ENCODE measurements at places on chromosomes 4 and X.

DNA sequence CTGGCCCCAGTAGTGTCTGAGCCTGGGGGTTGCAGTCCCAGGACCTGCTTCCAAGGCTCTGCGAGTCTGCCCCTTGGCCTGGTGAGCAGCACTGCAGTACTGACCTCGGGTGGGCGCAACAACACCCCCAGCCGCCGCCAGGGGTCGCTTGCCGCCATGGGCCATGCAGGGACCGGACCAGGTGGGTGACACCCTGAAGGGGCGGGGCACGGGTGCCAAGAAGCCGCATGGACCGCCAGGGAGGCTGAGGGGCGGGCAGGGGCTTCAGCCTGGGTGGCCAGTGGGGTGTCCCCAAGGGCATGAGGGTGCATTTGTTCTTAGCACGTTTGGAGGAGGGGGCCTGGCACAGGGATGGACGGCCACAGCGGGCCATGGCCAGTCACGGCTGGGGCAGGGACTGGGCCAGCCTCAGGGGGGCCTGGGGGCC, 25.0 kb downstream of the TACC3 start:
- DNase-seq, result peak; percentile 57

DNA sequence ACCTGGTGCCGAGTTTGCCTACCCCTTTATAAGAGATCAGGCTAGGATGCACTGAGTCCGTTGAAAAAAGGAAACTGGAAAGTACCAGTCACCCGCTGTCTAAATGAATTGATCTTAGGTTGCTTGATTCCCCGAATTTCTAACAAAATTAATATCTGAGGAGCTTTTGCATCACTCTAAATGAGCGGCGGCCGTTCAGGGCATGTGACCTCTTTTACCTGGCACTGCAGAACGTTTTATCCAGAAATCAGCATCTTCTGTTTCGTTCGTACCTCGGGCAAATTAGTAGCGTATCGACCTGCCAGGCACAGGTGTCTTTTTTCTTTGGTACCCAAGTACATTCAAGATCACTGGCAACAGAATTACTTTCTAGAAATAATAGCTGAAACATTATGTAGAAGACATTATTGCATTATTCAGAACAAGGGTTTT, 876 bp downstream of the KLHL2 start:
- DNase-seq, result no peak

- no peak for DNase-seq
These were observed 49.2 kb downstream of the FGFRL1 start for GRCh38 chr4:1060621-1061020.

DNA sequence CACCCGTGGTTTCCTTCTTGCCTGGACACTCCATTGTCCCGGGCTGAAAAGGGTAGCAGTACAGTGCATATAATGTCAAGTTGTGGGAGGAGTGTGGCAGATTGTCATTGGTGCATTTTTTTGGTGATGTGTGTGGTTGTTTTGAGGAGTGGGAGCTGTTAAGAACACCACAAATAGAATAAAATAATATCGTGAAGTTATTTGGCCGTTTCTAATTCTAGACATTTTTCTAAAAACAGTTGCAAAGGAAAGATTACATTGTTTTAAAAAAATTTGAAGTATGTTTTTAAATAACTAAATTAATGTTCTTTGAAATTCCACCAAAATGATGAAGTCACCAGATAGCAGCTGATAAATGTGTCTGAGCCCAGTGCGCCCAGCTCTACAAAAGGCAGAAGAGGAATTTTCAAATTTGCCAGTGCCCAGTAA, 1.3 kb downstream of the PKD2 start:
- no peak for DNase-seq

DNA sequence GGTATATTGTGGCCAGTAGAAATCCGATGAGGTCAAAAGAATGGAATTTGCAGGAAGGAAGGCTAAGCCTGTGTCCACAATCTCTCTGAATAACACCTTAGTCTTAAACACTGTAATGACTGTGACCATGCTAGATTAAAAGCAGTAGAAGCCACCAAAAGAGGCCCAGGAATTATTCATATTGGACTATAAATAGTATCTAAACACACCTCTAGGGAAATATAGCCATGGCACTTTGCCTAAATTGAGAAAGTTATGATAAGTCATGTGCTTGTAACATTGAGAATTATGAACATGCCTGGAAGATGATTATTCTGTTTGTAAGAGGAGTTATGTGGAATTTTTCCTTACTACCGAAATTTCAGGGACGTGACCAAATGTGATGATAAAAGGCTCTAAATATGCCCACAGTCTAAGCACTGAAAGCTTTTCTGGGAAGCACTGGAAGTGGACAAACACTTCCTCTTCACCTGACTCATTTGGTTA, 298.5 kb downstream of the KCTD8 start:
- DNase-seq, result no peak

DNA sequence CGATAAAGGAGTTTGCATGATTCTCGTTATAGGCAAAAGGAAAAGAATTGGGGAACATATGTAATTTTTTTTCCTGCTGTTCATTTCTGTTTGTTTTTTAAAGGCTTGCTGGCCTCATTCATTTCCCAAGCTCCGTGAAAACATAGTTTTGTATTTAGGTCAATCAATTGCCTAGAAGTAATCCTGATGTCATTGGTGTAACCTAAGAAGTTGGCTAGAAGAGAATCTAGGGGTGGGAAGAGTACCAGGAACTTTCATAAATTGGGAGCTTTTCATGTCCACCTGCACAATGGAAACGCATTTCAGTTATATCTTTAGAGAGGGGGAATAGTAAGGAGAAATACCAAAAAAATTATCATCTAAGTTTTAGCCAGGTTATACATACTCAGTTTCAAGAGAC, 3.8 kb downstream of the RAPGEF2 start:
- no peak for DNase-seq

GRCh38 chr4:40193578-40193977, 3.3 kb upstream of the RHOH start:
- DNase-seq, result no peak

DNA sequence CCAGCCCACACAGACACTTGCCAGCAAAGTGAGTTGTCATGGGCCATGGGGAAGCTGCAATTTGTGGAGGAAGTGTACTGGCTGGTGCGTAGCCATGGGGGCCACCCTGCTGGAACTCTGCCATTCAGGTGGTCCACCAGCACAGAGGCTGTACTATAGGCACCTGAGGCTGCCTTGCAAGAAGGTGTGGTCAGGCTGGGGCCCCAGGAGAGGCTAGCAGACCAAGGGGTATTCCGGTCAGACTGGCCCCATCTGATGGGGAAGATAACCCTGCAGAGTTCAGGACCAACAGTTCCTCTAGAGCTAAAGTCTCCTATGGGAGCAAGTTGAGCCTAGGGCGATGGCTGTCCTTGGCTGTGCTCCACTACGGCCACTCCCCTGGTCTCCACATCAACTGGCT, 136.1 kb downstream of the DCAF12L2 start:
- DNase-seq, result no peak

- no peak for DNase-seq
These were observed 131.0 kb downstream of the ATXN3L start for GRCh38 chrX:13188731-13189309.

DNA sequence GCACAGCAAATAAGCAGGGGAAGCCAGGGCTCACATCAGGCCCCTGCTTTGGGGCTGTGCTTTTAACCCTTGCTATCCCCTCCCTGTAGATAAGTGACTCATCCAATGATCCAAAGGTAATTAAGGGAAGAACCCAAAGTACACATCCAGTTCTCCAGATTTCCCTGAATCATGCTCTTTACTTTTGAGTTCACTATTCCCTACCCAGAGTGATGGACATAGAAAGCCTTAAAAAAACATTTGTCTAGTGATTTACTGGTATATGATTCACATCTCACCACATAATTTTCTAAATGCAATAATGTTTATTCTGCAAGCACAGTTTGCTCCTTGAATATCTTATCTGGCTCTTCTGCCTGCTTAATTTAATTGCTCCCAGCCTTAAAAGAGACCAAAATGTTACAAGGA, 136.2 kb downstream of the PPP3CA start:
- DNase-seq, result no peak

GRCh38 chrX:55841962-55842752, 124.6 kb downstream of the RRAGB start:
- no peak for DNase-seq

- no peak for DNase-seq
These were observed 344.0 kb upstream of the NWD2 start for GRCh38 chr4:36900446-36900987.

- DNase-seq, result no peak
These were observed 71.4 kb downstream of the COX7B2 start for GRCh38 chr4:46837639-46838038.

DNA sequence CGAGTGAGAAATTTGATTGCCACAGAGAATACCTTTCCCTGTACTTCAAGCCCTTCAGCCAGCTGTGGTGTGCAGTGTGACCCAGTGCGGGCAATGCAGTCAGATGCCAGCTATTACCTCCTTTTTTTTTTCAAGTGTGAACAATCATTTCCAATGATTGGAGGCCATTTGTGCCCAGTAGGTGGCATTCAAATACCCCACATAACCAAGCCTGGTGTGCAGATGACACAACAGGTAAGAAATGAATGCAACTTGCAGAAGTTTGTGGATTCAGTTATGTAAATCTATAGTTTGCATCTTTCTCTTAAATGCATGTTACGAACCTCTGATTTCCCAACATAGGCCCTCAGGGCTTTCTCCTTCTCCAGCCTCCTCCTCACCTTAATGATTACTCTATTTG, 98.0 kb downstream of the CLCN4 start:
- DNase-seq, result no peak

GRCh38 chr4:74292111-74292870, 16.0 kb upstream of the EPGN start:
- no peak for DNase-seq

DNA sequence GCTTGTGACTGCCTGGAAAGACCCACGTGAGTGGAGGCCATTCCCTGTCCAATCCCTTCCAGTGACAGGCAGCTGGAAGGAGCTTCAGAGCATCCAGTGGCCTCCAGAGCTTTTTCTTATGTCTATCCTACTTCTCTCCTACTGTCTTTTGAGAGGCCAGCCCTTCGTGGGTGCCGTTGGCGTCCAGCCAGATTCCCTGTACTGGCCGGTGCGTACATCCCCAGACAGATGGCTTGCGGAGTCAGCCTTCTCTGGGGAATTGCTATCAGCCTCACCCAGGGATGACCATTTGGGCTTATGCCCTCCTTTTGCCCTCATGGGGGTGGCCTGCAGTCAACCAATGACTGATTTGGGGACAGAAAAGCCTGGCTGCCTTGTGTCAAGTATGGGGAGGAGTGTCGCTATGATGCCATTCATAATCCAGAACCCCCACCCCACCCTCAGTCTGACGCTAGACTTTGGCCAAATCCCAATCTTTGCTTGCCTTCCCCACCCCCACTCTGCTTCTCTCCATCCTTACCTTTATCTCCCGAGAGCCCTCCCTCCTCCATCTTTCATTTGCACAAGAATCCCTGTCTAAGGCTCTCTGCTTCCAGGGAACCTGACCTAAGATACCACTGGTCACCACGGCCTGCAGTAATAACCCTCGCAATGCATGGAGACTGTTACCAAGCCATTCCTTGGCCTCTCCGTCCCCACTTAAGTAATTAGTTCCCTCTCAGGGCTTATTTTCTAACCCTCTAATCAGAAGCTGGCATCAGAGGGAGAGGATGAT, 150.3 kb upstream of the BCOR start:
- no peak for DNase-seq

DNA sequence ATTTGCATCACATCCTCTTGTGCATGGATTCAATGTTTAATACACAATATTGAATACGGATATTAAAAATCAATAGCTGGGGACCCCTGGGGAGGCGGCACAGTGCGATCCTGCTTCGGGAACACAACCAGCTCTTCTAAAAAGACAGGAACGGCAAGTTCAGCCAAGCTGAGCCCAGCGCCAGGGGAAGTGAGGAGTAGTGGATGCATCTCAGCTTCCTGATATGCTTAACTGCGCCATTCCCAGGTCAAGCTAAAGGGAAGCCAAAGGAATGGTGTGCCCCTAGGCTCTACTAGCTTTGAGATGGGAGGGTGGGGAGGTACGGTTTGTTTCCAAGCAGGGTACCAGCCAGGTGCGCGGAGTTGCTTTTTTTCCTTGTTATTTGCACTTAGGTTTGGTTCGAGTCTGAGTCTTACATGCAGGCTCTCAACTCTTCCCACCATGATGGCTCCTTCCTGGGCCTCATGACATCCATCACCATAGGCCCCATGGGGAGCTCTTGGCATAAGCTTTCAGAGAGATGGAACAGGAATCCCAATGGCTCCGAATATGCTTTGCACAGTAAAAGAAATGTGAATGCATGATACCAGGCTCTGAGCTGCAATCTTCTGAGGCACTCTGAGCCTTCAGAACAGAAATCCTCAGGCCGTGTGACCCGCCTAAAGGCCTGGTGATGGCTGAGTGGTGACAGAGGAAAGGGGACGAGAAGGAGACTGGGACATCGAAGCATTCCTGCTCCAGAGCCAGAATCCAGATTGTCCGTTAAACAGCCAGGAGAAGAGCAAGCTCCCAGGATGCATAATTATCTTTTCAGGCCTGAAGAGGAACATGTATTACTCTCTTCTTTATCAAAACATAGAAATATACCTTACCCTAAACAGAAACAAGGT, 51.8 kb upstream of the BCOR start:
- no peak for DNase-seq

- DNase-seq, result no peak
These were observed 42.2 kb upstream of the SMIM10 start for GRCh38 chrX:134948333-134949241.

GRCh38 chr4:184269879-184270430, 52.3 kb upstream of the ENPP6 start:
- no peak for DNase-seq

DNA sequence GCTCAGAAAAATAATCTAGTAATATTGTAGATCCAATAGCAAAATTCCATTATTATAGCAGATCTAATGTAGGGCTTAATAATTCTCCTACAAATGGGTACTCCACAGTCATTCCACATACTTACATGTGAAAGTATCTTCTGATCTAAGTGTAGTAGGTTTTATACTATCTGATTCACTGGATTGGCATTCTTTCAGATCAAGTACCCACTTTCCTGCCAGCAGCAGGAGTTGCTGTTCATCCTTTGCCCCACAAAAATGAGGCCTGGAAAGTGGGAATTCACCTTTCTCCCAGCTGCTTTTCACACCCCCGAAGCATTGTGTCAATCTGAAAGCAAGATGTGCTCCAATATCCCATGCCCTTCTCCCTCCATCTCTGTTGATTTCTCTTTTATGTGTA, 77.1 kb upstream of the RXFP1 start:
- DNase-seq, result no peak

DNA sequence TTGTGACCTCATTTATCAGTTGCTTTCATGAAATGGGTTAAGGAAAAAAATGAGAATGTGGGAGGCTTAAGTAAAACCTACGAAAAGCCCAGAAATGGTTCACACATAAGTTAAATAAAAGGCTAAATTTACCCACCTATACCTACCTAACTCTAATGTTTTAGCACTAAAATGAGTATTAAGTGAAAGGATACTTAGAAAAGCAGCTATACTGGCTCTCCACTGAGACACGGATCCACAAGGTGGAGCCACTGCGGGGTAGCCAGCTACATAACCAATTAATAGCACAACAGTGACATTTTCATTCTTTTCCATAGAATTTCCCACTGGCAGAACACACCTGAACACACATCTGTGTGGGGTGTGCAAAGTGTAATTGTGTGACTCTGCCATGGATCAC, 101.9 kb downstream of the MAML3 start:
- DNase-seq, result no peak
